ENCODE measurements at places on chromosomes 3 and 15.

DNA sequence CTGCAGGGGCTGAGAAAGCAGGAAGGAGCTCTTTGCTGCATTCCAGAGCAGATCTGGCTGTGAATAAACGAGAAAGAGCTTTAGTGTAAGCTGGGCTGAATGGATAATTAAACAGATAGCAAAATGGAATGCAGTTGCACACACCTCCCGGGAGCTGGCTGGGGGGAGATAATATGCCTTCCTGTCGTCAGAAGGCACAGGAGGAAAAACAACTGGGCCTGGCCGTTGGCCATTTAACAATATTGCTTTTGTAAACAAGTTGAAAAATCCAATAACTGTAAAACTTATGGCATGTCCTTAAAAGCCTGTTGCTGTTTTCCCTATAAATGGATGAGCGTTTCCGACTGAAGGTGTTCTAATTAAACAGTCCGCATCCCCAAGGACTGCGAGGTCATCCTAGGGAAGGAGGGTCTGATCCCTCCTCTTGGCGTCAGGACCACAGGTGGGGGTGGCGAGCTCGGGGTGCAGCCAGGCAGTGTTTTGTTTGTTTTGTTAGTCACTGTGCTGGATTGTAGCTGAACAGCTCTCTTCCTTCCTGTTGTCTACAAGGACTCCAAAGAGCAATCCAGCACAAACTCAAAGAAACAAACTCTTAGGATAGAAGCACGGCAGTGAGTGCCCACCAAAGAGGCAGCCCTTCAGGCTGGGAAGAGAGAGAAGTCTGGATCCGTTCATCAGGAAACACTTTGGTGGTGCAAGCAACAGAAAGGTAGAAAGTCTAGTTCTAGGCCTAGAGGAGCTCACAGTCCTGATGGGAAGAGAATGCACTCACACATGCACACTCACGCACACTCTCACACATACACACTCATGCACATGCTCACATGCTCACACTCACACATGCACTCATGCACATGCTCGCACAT is 133.4 kb upstream of the SMAD3 start:
- DNase-seq: no peak

DNA sequence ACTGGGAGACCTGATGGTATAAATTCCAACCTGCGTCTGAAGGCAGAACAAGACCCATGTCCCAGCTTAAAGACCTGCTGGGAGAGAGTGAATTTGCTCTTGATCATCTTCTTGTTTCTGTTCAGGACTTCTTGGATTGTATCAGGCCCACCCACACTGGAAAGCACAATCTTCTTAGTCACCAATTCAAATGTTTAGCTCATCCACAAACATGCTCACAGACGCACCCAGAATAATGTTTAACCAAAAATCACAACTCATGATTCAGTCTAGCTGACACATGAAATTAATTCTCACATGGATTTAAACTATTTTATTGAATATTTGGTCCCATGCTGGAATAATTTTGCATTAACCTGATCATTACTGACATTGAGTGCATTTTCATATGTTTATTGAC is 37.8 kb upstream of the GOLGA6L2 start:
- no peak for DNase-seq

GRCh38 chr15:40952301-40952900 is 870 bp upstream of the CHAC1 start:
- no peak for DNase-seq

- DNase-seq: no peak
These were observed 227.7 kb downstream of the ADAMTS17 start for GRCh38 chr15:100114100-100114499.

DNA sequence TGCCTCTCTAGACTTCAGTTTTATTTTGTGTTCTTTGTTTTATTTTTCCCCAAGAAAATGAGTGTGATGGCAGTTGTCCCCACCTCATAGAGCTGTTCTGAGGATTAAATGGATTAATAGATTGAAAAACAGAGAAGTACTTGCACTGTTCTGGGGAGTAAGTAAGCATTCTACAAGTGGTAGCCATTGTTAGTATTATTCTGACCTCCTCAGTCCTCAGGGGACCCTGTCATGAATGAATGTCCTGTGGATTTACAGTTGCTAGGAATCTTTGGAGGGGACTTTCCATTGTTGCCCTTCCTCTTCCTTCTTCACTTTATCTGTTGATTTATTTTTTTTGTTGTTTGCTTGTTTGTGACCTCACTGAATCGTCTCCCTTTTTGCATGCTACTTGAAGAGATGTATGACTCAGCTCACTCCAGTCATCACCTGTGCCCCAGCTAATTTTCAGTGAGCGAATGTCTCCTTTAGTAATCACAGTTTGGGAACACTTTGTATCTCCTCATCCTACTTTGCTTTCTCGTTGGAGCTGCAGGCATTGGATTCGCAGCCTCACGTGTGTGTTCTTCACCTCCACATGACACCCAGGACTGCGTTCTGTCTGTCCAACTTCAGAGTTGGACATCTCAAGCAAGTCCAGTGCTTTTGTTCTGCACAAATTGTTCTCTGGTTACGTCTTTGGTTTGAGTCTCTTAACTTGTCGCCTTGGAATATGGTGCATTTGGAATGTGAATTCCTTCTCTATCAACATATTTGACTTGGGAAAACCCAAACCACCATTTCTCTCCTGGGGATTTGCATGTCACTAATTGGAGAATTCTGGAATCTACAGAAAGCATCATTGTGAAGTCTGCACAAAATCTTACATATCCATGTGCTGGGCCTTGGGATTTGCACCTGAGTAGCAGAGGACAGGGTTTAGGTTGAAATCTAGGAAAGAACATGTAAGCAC is 54.5 kb downstream of the LRTM1 start:
- DNase-seq: no peak

DNA sequence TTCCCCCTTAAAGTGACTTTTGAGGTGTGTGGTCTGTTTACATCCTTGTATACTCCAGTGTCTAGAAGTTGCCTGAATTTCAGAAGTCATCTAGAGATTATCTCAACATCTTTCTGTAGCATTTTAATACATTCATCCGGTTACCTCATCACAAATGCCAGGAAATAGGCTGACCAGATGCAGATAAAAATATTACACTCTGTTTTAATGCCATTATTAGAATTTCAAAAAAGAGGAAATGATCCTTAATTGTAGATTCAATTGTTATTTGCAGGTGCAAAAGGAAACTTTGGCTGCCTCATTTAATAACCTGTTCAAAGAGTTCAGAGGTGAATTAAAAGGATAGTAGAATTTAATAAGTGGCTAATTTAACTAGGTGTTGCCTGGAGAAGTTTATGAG is 290.9 kb downstream of the C3orf38 start:
- no peak for DNase-seq

GRCh38 chr15:47529241-47529640 is 188.1 kb upstream of the SEMA6D start:
- no peak for DNase-seq

GRCh38 chr3:14943042-14943441 is 4.3 kb upstream of the NR2C2 start:
- no peak for DNase-seq

DNA sequence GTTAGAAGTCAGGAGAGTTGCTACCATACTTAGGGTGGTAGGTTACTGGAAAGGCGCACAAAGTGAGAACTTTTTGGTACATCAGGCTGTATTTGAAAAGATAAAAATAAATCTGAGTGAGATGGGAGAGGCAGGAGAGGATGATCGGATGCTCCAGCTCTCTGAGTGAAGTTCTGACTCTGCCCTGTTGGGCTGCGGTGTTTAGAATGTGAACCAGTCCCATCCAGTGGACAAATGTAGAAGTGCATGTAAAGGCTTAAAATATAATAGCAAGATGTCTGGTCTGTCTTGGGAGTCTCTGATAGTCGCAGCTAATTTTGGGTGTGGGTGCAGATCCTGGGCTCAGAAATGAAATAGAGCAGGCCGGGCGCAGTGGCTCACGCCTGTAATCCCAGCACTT is 30.4 kb downstream of the ACKR2 start:
- DNase-seq: no peak

GRCh38 chr3:26259176-26259575 is 363.4 kb upstream of the LRRC3B start:
- DNase-seq: no peak

GRCh38 chr3:40574661-40575060 is 49.9 kb downstream of the ZNF621 start:
- no peak for DNase-seq

DNA sequence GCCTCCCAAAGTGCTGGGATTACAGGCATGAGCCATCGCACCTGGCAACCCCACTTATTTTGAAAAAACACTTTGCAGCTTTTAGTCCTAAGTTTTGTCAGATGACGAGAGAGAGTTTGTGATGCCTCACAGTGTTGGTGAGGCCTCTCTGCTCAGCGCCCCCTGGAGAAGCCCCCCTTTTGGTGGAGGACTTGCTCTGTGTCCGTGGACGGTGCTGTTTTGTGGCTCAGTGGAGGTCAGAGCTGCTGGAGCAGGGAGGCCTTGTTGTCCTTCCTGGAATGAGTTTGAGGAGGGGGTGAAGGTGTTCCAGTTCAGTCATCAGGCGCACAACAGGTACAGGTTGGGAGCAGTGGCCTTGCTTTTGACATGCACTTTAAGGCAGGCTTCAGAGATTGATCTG is 58.0 kb downstream of the PGPEP1L start:
- no peak for DNase-seq

GRCh38 chr3:106819440-106819839 is 557.8 kb upstream of the CCDC54 start:
- no peak for DNase-seq

DNA sequence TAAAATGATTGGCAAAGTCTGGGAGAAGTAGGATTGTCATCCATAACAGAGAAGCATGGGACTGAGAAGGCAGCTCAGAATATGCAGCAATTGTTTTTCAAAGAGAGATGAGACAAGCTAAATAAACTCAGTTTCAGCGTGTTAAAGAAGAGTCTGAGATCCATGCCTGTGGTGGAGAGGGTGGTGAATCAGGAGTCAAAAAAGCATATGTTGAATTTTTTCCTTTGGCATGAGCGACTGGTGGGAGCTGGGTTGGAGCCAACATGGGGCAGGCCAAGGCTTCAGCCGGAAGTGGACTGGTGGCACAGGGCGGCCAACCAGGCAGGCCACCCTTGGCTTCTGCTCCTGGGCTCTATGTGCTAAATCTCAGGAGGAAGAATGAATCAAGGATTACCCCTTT is 102.0 kb downstream of the SST start:
- DNase-seq: no peak

- no peak for DNase-seq
These were observed 409.8 kb downstream of the ROBO2 start for GRCh38 chr3:77449459-77450350.

DNA sequence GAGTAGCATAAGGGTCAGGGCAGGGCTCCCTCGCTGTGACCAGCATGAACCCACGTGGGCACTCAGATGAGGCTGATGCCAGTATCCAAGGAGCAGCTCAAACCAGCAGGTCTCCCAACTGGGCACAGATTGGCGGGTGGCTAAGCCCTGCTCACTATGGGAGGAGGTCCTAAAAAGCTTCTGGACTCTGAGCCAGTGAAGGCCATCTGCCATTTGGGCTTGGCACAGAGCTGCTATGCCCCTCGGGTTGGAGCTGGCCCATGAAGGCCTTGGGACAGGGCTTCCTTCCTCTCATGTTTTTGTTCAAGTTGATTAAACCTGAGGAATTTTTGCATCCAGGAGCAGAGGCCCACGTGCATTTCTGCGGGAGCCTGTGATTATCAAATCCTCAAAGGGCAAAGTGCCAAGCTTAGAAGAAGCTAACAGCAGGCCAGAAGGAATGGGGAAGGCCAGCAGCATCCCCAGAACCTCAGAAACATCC is 4.3 kb upstream of the STRA6 start:
- no peak for DNase-seq

GRCh38 chr15:57878573-57878972 is 172.1 kb downstream of the POLR2M start:
- no peak for DNase-seq

DNA sequence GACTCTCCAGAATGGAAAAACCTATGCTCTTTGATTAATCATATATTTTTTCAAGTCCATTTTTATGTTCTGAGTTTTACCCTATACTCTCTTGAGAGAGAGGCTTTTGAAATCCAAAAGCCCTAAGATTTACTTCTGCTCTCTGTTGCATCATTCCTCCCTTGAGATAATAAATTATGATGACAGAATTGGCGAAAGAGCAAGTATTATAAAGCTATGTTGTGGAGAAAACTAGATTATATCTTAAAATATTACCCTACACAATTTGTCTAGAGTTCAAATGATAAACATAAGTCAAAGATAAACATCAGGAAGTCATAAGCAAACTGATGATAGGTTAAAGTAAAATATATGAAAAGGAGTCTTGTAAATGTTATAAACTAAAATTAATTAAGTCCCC is 293.4 kb upstream of the MME start:
- no peak for DNase-seq

DNA sequence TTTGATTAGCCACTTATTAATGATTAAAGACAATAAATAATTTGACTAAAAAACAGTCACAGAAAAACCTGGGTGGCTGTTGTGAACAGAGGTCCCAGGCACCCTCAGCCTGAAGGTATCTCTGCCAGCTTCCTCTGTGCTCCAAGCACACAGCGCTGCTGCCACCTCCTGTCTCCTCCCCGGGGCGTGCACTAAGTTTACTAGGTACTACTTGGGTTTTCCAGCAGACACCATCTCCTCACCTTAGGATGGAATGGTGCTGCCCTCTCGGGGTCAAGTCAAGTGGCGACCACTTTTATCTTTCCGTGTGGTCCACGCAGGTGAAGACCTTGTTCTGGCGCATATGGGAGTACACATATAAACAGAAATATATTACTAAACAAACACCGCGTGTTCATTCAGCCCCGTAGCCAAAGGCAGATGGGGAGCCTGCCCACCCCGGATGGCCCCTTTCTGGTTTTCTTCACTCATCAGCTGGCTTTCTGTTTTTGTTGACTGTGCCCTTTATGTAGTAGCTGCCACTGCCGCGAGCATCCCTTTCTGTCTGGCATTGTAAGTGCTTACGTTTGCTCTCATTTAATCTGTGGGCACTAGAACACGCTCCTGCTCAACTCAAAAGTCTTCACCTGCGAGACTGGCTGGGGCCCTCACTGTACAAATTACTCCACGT is 128.0 kb downstream of the LRIG1 start:
- DNase-seq: peak; percentile 68

GRCh38 chr3:122023335-122023910 is 1.4 kb upstream of the ILDR1 start:
- no peak for DNase-seq

DNA sequence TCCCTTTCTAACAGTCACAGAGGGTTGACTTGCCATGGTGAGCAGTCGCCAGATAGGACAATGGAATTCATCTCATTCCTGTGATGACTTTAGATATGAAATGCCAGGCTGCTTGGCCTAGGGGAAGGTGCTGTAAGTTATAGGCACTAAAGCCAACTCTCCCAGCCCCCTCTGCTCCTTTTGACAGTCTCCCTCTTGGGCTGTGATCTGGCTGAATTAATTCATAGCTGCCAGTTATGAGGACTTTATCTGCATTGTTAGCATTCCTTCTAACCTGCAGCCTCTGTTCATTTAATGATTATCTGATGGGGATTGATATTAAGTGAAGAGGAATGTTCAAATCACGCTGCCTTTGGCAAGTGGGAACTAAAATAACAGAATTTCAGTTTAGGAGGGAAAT is 427.1 kb upstream of the RASGRP1 start:
- no peak for DNase-seq

- DNase-seq: no peak
These were observed 28.6 kb downstream of the KLHL6 start for GRCh38 chr3:183526838-183527427.

Measured in H1 (cell line).